ENCODE measurements at places on chromosomes 12 and 14.

DNA sequence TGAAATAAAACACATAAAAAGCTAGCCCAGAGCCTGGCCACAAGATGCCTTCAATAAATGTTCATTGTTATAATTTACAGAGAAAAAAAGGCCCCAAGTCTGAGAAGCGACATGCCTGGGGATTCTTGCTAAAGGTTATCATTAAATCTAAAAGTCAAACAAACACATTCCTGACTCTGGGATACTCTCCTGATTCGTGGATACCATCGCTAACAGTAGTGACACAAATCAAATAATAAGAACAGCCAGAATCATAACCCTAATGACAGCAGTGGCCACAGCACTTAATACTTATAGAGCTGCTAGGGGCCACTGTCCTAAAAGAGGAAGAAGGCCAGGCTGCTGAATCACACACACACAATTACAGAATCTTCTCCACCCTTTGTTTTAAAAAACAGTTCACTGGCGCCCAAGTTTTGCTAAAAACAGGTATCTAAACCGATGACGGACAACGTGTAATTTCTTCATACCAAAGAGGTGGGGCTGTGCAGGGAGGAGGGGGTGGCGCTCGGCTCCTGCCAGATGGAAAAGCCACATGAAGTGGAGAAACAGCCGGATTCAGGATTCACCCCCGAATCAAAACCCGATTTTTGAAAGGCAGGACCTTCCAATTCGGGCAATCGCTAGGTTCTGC, 1.2 kb downstream of the CLIP1 start:
- DNase-seq: peak; percentile 21

DNA sequence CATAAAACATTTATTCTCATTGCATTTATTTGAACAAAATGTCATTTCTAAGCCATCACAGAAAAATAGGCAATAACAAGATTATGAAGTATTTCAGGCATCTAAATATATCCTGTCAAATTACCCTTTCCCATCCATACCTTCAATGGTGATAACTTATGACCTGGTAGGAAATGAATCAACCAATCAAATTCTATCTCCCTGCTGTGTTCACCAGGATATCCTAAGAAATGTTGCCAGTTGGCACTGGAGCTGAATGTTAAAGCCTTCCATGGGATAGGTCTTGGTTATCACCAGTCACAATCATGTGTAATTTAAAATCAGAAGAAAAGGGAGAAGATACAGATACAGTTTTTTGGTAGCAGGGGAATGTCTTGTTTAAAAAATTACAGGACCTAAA, 23.7 kb downstream of the BMP4 start:
- DNase-seq: no peak

GRCh38 chr12:66280561-66280960, 21.7 kb upstream of the HELB start:
- DNase-seq: no peak

GRCh38 chr12:117501076-117501869, 139.8 kb upstream of the NOS1 start:
- no peak for DNase-seq

DNA sequence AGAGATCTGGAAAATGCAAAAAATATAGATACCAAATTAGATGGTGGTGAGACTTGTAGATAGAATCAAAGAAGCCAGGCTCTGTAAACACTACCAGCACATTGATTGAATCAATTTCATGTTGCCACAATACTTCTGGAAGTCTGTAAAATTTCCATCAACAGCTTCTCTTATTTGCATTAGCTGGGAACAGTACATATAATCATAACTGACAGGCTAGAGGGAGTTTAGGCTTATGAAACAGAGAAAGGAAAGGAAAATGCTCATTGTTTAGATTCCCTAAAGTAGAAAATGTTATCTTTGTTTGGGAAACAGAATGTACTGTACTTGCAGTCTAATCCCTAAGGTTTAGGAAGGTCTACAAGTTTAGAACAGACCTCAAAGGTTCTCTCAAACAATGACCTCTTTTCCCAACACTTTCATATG, 335.2 kb downstream of the CEP128 start:
- DNase-seq: no peak
